ENCODE measurements at places on chromosomes 2 and 18. TPM values are rescaled to one million over a fixed set of nuclear protein-coding genes. Genes with fewer than 3 reads are reported as not detected.

DNA sequence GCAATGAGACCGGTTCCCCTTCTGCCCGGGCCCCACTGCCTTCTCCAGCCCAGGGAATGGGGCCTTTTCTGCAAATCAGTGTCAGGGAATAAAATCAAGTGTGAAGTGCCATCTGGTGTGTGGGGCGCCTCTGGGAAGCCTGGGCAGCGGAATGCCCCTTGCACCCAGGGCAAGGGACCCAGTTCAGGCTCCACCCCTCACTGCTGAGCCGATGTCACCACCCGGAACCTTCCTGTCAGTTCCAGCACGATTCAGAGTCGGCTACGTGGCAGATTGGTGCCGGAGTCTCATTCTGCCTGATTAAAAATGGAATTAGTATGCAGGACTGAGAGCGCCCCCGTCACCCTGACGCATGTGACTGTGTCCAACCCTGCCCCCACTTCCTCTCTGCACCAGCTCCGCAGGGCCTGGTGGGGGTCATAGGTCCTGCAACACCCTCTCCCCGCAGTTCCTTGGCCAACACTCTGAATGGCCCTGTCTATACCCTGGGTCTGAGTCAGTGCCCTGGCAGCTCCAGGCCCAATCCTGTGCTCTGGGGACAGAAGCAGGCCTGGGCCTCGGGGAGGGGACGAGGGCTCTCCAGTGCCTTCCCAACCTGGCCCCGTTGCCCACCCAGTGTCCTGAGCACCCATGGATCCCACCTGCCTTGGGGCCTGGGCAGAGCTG, 8.2 kb upstream of the ALPI start:
- no peak for DNase-seq

DNA sequence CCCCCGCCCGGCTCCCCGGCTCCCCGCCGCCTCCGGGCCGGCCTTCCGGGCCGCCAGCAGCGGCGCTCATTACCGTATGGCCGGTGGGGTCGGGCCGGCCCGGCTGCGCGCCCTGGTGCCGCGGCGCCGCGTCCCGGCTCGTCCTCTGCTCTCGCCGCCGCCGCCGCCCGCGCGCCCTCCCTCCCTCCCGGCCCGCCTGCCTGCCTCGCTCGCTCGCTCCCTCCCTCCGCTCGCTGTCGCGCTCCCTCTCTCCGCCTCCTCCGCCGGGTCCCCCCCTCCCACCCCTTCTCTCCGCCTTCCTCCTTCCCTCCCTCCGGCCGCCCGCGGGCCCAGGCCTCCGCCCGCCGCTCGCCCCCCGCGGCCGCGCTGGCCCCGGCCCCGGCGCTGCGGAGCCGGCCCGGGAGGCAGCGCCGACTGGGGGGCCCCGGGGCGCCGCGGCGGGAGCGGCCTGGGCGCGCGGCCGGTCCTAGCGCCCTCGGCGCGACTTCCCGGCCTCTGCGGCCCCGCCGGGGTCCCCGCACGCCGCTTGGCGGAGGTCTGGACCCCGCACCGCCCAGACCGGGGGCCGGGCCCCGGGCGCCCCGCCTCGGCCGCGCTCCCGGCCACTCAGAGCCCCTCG, at the start of gene DNMT3A:
DNMT3A (minus strand) TSS at position 173 of the 619 bp plus-strand sequence. CDS start 27,941 bp downstream, outside the sequence.
- peak; percentile 78 for DNase-seq

DNA sequence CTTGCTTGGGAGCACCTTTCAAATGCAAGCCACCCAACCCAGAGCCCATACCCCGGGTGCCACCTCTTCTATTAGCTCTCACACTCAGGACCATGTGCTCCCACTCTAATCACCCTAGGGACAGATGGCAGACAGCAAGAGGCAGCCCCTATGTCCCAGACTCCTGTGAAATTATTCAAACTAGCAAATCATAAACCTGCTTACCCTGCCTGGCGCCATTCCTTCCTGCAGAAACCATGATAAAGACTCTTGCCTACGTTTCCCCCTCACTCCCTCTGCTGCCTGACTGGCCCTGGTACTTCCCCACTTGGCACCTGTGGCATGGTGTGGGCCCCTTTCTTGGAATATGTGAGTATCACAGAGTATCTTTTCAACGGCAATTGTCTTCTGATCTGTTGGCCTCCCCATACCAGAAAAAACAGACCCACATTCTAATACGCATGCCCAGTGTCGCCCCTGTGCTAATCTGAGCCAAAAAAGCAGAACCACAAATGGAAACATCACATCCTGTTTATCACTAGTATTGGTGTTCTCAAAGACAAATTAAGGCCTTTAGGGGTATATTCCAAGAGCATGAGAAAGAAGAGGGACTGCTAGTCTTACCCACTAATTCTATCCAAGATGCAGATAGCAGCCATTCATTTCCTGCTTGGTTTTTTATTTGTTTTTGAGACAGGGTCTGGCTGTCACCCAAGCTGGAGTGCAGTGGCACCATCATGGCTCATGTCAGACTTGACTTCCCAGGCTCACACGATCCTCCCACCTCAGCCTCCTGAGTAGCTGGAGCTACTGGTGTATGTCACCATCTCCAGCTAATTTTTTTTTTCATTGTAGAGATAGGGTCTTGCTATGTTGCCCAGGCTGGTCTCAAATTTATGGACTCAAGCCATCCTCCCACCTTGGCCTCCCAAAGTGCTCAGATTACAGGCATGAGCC, 44.1 kb upstream of the TTC39C start:
- DNase-seq: no peak

DNA sequence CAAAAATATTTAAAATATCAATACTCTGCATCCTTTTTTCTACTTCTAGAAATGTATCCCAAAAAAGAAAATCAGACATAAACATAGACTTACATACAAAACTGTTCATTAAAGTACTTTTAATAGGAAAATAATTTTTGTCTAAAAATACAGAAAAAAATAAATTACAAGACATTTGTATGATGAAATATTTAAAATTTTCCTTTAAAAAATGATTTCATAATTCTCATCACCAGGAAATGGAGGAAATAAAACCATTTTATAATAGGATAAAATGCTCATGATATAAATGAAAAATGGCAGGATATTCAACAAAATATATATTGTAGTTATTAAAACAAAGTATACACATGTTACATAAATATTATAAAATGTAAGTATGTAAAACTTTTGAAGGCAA, 24.4 kb downstream of the ARL5A start:
- DNase-seq: no peak

GRCh38 chr2:121501554-121501953, 29.1 kb upstream of the RNU4ATAC start:
- no peak for DNase-seq

GRCh38 chr18:75065251-75066000, 143.5 kb downstream of the PTGR3 start:
- DNase-seq: no peak

- no peak for DNase-seq
Measured at GRCh38 chr18:8611916-8612576, 2.8 kb downstream of the RAB12 start.

- DNase-seq: no peak
Measured at GRCh38 chr2:232980683-232981082, 32.4 kb downstream of the NGEF start.

DNA sequence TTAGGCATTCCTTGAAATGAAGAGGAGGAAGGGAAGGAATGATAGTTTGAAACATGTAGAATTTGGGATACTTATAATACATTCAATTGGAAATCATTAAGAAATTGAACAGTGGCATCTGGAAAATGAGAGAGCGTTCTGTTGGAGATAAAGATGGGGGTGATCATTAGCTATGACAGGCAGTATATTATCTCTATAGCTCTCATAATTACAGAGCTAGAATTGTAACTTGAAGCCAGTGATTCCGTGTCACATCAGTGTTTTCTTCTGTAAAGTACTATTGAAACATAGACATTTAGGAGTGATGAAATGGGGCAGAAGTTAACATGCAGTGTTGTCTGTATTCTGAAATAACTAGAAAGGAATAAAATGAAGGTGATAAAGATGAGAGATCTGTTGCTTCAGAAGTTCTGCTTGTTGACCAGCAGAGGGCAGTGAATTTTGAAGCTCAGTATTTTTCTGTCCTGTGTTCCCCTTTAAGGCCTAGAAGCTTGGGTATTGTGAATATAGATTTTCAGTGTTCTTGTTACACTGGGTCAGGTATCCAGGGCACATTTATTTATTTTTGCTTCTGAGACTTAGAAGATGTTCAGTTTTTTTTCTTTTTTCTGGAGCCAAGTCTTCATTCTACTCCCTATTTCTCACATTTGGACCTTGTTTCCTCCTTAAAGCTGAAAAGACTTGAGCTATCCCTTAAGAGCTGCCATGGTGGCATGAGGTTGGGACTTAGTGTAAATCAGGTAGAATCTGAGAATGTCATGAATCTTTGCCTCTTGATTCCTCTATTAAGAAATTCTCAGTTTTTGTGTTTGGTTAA, 157.4 kb downstream of the TAF4B start:
- peak; percentile 69 for DNase-seq

- DNase-seq: no peak
Measured at GRCh38 chr2:156182132-156182531, 150.4 kb downstream of the NR4A2 start.

GRCh38 chr2:28395334-28396061, 2.8 kb downstream of the FOSL2 start:
- DNase-seq: no peak

- no peak for DNase-seq
Measured at GRCh38 chr2:186853951-186854350, 5.0 kb upstream of the ZSWIM2 start.

GRCh38 chr2:240387669-240388358, 47.6 kb upstream of the GPC1 start:
- no peak for DNase-seq

DNA sequence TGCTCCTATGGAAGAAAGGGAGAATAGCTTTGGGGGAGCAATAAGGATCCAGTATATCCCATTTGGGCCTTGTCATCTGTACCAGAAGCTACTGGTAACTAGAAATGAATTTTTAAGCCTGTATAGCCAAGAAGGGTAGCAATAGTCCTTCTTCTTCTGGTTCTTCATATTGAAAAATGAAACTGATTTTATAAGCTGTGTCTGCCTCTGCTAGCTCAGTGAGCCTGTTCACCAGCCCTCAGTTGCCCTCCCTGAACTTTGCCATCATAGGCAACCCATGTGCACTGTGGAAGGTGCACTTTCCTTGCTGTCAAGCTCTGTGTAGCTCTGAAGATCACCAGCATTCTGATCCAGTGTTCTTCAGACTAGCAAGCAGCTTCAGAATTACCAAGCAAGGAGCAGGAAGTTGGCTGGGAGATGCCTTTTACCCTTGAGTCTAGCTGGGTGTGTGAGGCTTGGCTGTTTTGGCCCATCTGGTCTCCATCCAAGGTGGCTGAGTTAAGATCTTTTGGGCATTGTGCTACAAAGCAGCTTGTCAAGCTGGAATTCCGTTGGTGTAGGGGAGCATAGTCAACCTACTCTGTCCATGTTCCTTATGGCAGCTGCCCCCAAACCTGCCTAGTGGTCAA, 55.8 kb upstream of the MGAT5 start:
- no peak for DNase-seq

DPP4 gene
- 4.1 TPM for total RNA-seq

PDE11A gene
- total RNA-seq: 1.7 TPM

SCYGR4 gene
- not detected for total RNA-seq
